Right lung (tissue), 10 donors: ENCODE measurements at places on chromosomes 5 and 9. TPM values are rescaled to one million over a fixed set of nuclear protein-coding genes. Genes with fewer than 3 reads are reported as not detected.

TMEM141 gene
- polyA plus RNA-seq, result 54.0 TPM

ISL1 gene
- polyA plus RNA-seq, result 0.15 TPM

CMYA5 gene
- polyA plus RNA-seq, result 14.0 TPM

FAM153A gene
- polyA plus RNA-seq, result not detected

GABRA1 gene
- polyA plus RNA-seq, result 2.2 TPM

FCHO2 gene
- polyA plus RNA-seq, result 30.2 TPM

PKD2L2 gene
- 0.49 TPM for polyA plus RNA-seq

ABLIM3 gene
- polyA plus RNA-seq, result 104 TPM

HTR4 gene
- polyA plus RNA-seq, result 0.42 TPM

EFNA5 gene
- 17.4 TPM for polyA plus RNA-seq

IFNA13 gene
- polyA plus RNA-seq, result 0.28 TPM

ARSB gene
- polyA plus RNA-seq, result 15.5 TPM

MELK gene
- 33.8 TPM for polyA plus RNA-seq

ARL14EPL gene
- not detected for polyA plus RNA-seq

FGFR4 gene
- polyA plus RNA-seq, result 135 TPM

SPATA31A3 gene
- polyA plus RNA-seq, result not detected

NMUR2 gene
- 0.91 TPM for polyA plus RNA-seq

SPINK7 gene
- 0.33 TPM for polyA plus RNA-seq

NR5A1 gene
- polyA plus RNA-seq, result not detected

EXOSC3 gene
- polyA plus RNA-seq, result 35.5 TPM

HACD4 gene
- 12.2 TPM for polyA plus RNA-seq

FBN2 gene
- 48.4 TPM for polyA plus RNA-seq

NOXA1 gene
- 5.8 TPM for polyA plus RNA-seq

PRRX2 gene
- 0.88 TPM for polyA plus RNA-seq

FYB1 gene
- polyA plus RNA-seq, result 5.2 TPM

TUSC1 gene
- polyA plus RNA-seq, result 12.6 TPM

MRPL22 gene
- 47.3 TPM for polyA plus RNA-seq

ADAMTS2 gene
- 27.7 TPM for polyA plus RNA-seq

IRX1 gene
- polyA plus RNA-seq, result 27.8 TPM

SPINK4 gene
- not detected for polyA plus RNA-seq

TMEM174 gene
- polyA plus RNA-seq, result not detected

CRB2 gene
- polyA plus RNA-seq, result 0.31 TPM

IZUMO3 gene
- polyA plus RNA-seq, result not detected

IGFBPL1 gene
- polyA plus RNA-seq, result 2.3 TPM

STPG3 gene
- 1.1 TPM for polyA plus RNA-seq

CREB3 gene
- polyA plus RNA-seq, result 41.6 TPM

PCDHB2 gene
- 11.9 TPM for polyA plus RNA-seq

SLCO4C1 gene
- polyA plus RNA-seq, result 1.3 TPM

TRIM14 gene
- polyA plus RNA-seq, result 9.6 TPM

ANKRD31 gene
- 0.62 TPM for polyA plus RNA-seq

TOR4A gene
- 10.3 TPM for polyA plus RNA-seq

ADRA1B gene
- polyA plus RNA-seq, result 0.44 TPM

TXNDC8 gene
- not detected for polyA plus RNA-seq

OTP gene
- not detected for polyA plus RNA-seq

SAXO1 gene
- 0.19 TPM for polyA plus RNA-seq

TERT gene
- polyA plus RNA-seq, result 0.39 TPM
